ENCODE measurements at places on chromosomes 3 and 15. TPM values are rescaled to one million over a fixed set of nuclear protein-coding genes. Genes with fewer than 3 reads are reported as not detected.
A peak's percentile ranks its signal among the peaks of the same experiment; 100 is the strongest.

The RTP1 gene
- total RNA-seq = 5.6 TPM

The AAGAB gene
- total RNA-seq = 36.6 TPM

The ARGFX gene
- total RNA-seq = not detected

The STX19 gene
- not detected for total RNA-seq

The ADAMTS9 gene
- total RNA-seq = 2.6 TPM

The GPR149 gene
- 0.09 TPM for total RNA-seq

The C3orf80 gene
- 0.41 TPM for total RNA-seq

GRCh38 chr15:77838595-77838994 is 205.9 kb upstream of the LINGO1 start:
- DNase-seq = no peak

DNA sequence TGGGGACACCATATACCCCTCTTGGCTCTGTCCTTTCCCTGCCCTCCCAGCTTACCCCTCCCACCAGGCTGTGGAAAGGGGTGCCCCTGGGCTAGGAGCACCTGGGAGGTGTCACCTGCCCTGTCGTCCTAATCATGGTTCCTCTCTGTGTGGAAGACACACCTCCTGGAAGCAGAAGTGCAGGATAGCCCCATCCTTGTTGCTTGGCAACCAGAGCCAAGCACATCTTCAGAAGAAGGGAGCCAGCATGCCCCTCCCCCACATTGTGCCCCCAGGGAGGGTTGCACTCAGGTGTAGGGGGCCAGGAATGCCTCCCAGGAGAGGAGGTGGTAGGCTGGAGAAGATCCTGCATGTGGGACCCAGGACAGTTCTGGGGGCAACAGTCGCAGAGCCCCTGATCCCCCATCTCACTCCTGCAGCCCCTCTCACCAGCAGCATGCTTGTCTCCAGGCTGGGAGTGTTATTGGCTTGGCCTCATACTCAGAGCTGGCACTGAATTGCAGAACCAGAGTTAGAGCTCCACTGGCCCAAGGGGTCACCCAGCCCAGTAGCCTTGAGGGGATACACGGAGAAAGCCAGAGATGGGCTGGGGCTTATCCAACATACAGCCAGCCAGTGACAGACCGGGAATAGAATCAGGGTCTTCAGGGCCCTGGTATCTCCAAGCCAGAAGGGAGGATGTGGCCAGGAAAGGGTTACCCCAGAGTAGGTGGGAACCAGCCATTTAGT is 8.4 kb downstream of the RAB6B start:
- DNase-seq = no peak

GRCh38 chr3:98048586-98048985 is 13.5 kb upstream of the GABRR3 start:
- no peak for DNase-seq

DNA sequence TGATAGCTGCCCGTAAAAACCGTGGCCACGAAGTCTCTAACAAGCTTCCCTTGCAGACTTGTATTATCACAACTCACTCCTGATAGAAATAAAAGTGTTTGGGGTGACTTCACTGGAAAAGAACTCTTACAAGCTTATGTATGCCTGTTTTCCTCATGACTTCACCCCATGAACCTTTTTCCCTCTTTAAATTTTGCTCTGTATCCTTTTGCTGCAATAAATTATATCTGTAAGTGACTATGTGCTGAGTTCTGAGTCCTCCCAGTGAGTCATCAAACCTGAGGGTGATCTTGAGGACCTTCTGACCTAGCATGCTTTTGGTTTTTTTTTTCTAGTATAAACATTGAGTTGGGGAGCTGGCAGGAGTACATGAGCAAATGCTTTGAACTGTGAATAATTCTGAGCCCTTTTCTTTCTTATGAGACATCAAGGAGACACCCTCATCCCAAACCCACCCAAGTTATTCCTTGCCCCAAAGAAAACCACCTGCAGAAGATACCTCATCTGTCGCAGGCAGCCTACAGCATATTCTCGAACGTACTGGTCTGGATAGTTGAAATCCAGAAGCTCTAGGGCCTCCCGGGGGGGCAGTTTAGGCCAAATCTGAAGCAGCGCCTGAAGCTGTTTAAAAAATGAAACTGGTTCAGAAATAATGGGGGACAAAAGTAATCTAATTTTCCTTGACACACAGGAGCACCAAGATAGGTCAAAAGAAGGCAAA is 85.9 kb downstream of the FAIM start:
- no peak for DNase-seq

DNA sequence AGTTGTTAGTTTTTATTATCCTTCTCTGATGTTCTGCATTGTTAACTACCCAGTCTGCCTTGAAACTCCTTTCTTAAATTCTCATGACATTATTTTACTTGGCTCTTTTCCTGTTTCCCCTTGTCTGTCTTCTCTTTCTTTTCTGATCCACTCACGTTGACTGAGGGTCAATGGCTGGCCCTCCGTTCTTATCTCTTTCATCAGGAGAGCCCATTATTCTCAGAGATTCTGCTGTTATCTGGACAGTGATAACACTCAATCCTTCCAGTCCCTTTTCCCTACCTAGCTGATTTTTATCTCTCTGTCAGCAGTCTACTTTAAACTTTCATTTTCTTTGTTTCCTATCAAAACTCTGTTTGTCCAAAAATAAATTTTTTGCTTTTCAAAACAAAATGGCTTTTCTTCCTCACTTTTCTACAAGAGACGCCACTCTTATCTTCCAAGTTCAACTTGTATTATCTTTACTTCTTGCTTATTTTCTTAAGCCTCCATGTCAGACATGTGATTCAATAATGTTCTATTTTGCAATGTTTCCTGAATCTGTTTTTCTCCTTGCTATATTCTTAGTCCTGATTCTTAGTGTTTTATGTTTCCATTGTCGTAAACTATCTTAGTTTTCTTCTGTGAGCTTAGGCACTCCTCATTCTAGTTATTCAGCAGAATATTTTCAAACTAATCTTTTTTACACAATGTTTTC is 120.2 kb downstream of the NEDD4 start:
- no peak for DNase-seq

DNA sequence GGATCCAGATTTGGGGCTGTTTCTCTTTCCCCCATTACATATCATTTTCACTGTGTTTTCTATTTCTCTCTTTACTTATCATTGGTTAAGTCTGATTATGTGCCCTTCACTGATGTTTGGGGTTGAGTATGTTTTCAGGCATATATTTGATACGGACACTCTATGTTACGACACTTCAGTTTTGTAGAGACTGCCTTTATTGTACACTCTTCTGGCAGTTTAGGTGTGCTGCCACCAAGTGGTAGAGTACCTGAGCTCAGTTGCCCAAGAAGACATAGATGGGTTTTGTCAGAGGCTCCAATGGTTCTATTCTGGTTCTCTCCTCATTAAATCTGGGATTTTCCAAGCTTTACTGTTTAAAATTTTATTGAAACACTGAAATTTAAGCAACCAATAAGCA is 255.0 kb upstream of the ROPN1 start:
- peak; percentile 21 for DNase-seq

- no peak for DNase-seq
These were observed 13.3 kb downstream of the ITGA11 start for GRCh38 chr15:68418611-68419161.

DNA sequence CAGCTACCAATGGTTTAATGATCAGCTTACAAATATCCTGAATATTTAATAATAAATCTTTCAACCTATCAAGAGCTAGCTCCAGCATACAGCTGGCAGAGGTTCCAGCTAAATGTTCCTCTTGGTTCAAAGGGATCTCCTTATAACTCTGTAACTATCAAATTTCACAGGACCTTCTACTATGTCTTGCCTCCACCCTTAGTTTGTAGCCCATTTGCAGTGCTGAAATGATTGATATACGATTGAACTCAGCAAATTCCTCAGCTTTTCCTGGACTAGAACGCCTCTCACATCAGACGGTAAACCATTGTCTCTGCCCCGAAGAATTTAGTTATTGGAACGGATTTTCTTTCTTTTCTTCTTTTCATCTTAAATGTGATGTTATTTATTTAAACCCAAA is 41.5 kb downstream of the CD200R1L start:
- DNase-seq = no peak

DNA sequence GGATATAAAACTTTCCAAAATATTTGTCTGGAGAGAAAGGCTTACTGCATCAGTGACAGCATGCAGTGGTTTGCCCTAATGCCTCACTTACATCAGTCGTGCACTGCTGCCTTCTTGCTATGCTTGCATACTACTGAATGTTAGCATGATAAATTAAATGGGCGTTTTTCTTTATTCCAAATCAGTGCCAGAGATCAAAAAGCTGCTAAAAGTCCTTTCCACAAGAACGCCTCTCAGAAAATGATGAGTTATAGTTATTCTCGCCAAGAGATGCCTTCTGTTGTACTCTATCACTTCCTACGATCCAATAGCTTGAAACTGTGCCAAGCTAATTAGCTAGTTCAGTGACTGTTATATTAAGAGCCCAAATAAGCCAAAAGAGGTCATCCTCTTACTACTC is 345.8 kb upstream of the ROBO2 start:
- DNase-seq = no peak

GRCh38 chr3:121584418-121584817 is 8.8 kb upstream of the FBXO40 start:
- DNase-seq = no peak

DNA sequence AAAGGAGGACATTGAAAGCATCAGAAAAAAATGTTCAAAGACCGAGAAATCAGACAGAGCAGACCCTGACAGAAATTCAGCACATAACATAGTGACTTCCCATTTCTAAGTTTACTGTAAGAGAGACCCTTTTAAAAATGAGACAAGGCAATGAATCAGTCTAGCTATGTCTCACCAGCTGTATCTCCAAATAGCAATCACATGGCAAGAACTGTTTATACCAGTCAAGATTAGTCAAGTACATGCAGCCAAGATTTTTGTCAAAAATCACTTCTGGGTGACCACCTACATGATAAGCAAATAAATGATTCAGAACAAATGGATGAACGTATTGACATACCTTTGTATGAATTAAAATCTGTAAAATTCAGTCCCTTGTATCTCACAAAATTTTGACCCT is 138.0 kb downstream of the DTWD1 start:
- DNase-seq = no peak

DNA sequence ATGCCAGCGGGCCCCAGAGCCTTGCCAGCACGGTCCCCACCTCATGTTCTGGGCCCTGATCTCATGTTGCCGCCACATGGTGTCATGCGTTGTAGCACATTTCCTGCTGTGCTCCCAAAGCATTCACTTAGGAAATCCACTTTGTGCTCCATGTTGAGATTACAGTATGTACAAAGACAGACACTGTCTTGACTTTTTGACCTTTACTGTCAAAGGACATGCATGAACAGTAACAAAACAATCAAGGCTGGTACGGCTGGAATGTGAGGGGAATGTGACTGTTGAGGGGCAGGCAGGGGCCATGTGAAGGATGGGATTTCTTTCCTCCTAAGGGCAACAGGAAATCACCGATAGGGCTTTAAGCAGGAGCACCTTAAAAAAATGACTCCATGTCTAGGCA is 53.3 kb upstream of the RPL32 start:
- DNase-seq = no peak

DNA sequence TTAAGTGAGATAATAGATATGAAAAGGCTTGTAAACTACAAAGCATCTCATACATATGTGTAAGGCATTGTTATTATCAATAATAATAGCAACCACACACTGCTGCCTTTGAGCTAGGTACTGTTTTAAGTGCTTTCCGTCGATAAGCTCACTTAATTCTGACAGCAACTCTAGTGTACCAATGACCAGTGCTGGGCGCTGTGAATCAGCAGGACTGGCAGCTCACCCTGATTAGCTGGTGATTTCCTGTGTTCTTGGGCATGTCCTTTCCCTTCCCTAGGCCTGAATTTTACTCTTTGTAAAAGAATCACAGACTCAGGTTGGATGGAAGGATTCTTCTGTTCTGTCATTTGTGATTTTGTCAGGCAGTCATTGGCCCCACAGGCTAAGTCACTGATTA is 215.6 kb downstream of the LPP start:
- DNase-seq = no peak

DNA sequence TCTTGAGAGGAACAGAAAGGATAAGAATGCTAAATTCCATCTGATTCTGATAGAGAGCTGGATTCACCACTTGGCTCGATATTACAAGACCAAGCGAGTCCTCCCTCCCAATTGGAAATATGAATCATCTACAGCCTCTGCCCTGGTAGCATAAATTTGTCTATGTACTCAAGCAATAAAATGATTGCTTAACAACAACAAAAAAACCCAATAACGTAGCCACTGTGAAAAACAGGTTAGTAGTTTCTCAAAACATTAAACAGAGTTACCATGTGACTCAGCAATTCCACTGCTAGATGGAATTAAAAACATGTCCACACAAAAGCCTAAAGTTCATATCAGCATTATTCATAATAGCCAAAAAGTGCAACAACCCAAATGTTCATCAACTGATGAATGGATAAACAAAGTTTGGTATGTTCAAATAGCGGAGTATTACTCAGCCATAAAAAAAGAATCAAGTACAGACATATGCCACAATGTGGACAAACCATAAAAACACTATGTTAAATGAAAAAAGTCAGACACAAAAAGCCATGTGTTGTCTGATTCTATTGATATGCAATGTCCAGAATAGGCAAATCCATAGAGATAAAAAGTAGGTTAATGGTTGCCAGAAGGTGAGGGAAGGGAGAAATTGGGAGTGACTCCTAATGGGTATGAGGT is 16.8 kb downstream of the BCL2L10 start:
- DNase-seq = no peak

DNA sequence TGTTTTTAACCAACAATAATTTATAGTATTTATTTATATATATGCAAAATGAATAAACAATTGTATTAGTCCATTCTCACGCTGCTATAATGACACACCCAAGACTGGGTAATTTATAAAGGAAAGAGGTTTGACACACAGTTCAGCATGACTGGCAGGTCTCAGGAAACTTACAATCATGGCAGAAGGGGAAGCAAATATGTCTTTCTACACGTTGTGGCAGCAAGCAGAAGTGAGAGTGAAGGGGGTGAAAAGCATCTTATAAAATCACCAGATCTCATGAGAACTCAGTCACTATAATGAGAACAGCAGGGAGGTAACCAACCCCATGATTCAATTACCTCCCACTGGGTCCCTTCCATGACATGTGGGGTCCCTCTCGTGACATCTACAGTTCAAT is 162.8 kb upstream of the SLITRK3 start:
- no peak for DNase-seq

GRCh38 chr3:71103430-71103921 is 480.1 kb downstream of the FOXP1 start:
- no peak for DNase-seq

- no peak for DNase-seq
These were observed 207.2 kb downstream of the EPHA3 start for GRCh38 chr3:89314454-89315098.

DNA sequence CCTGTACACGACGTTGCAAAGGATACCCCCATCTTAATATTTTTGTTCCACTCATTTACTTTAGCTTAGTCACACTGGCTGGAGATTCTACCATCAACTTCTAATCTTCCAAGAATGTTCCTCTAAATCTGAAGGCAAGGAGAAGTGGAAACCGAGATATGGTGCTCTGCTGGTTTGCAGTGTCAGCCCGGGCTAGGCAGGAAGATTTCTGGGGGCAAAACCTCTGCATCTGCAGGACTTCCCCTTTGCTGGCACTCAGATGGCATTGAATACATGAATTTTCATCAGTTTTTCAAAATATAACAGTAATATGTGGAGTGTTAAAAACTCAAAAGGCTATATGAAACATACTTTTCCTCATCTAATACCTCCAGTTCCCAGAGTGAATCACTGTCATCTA is 240.4 kb downstream of the RPLP1 start:
- DNase-seq = no peak

Data from WTC11 (cell line).